Foreskin keratinocyte (primary cell): ENCODE measurements at places on chromosomes 11 and 22. TPM values are rescaled to one million over a fixed set of nuclear protein-coding genes. Genes with fewer than 3 reads are reported as not detected.

The SEPTIN3 gene
- polyA plus RNA-seq = 0.06 TPM in 2 replicates

The TBX10 gene
- polyA plus RNA-seq = not detected in 2 replicates

The TREH gene
- 0.07 and 0.09 TPM in 2 replicates for polyA plus RNA-seq

The MYOD1 gene
- not detected in 2 replicates for polyA plus RNA-seq

The TXNRD2 gene
- 30.1 and 38.9 TPM in 2 replicates for polyA plus RNA-seq

The SPTBN2 gene
- polyA plus RNA-seq = 10.9 and 12.5 TPM in 2 replicates

The PANX3 gene
- polyA plus RNA-seq = not detected in 2 replicates

The OPCML gene
- 0.01 and 0.03 TPM in 2 replicates for polyA plus RNA-seq

The OR5T1 gene
- not detected in 2 replicates for polyA plus RNA-seq

The ELF5 gene
- not detected in 2 replicates for polyA plus RNA-seq

The NRIP3 gene
- 1.2 TPM in 2 replicates for polyA plus RNA-seq

The PANX2 gene
- polyA plus RNA-seq = 0.85 and 1.8 TPM in 2 replicates

The TMEM135 gene
- 4.3 and 5.6 TPM in 2 replicates for polyA plus RNA-seq

The TYR gene
- polyA plus RNA-seq = 0.04 TPM in 1 of 2 replicates, not detected in the other

The KRTAP5-7 gene
- not detected in 2 replicates for polyA plus RNA-seq
